ENCODE measurements at places on chromosomes 3 and 15. TPM values are rescaled to one million over a fixed set of nuclear protein-coding genes. Genes with fewer than 3 reads are reported as not detected.
A peak's percentile ranks its signal among the peaks of the same experiment; 100 is the strongest.

The PIF1 gene
- 1.7 TPM for total RNA-seq

DNA sequence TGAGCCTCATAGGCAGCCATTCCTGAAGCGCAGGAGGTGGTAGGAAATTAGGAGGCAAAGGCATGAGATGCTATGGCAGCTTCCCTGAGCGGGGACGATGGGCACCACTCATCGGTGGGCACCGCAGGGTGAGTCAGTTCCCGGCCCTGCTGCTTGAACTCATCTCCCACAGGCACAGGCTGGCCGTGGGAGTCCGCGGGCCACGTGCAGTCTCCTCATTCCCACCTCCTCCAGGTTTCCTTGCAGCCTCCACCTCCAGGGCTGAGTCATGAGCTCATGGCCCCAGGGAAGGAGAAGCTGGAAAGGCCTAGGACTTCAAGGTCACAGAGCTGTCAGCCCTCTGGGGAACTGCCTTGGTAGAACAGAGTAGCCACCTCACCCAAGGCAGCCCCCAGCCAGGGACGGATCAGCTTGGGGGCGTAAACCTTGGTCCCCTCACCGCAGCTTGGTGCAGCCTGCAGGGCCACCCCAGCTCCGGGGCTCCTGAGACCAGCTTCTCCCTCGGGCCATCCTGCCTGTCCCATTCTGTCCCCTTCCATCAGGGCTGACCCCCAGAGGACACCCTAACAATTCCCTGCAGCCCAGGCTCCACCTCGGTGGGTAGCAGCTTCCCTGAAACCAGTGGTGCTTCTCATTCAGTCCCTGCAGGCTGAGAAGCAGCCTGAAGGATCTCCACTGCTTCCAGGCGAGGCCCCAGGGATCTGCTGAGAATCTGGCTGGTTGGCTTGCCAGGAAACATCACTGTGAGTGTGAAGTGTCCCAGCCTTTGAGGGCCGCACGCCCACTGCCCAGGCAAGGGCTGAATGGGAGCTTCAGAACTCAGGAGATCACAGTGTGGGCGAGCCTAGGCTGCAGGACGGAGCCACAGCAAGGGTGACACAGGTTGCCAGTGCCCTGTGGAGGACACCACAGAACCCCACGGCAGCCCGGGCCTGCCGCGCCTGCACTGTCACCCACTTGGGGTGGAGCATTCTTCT, 150.7 kb upstream of the MEF2A start:
- no peak for DNase-seq

DNA sequence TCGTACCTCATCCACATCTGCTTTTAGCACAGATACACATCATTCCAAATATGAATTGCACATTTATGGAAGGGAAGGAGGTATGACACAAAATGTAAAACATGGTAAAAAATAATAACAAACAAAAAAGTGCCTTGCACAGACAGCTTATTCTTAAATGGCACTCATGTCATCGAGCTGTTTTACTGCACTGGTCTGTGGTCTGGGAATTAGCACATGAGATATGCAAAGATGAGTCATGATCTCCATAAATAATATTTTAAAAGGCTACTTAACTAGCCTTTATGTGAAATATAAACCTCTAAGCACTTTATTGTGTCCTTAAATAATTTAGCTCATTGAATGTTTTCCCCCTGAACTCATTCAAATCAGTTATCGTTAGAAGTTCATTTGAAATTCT, 142.2 kb upstream of the ZNF385D start:
- DNase-seq, result peak; percentile 59

The SLC35G2 gene
- total RNA-seq, result 10.1 TPM

GRCh38 chr15:58762731-58763130, 8.4 kb upstream of the MINDY2 start:
- DNase-seq, result no peak
